Lower leg skin (tissue), 4 donors: ENCODE measurements at places on chromosomes 1 and 21.
A peak's percentile ranks its signal among the peaks of the same experiment; 100 is the strongest.

DNA sequence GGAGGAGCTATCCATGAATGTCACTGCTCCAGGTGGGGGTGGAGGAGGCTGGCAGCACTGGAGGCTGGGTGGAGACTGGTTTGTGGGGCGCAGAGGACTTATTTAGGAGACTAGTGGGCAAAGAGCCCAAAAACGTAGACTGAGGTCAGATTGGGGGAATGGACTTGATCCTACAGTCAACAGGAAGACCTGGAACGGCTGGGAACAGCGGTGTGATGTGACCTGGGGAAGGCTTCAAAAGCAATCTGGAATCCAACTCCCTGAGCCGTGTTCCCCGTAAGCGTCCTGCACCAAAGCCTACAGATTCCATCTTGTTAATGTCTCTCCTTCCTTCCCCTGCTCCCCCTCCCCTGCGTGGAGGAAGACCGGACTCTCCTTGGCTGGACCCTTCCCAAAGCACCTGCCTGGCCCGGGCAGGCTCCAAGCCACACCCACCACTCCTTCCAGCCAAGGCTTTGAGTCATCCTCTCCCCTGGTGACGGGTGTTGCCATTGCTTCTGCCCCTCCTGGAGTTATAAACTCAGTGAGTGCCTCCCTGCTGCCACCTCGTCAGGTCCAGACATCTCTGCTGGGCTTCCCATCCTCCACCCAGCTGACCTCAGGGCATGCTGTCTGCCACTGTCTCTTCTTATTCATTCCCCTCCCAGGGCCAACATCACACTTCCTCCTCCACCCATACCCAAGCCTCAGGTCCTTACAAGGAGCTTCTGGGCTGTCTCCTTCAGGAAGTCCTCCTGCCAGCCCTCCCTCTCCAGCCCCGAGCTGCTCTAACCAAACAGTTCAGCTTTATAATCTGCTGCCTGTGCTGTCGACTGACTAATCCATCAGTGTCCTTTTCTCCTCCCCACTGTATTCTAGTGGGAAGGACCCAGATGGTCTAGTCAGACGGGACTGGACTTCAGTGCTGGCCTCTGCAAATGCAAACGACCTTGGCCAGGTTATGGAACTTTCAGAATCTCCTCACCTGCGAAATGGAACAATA is 1.6 kb upstream of the CLSTN1 start:
- peak; percentile 91 for DNase-seq

GRCh38 chr1:209672705-209673630 is 2.2 kb upstream of the G0S2 start:
- no peak for DNase-seq

DNA sequence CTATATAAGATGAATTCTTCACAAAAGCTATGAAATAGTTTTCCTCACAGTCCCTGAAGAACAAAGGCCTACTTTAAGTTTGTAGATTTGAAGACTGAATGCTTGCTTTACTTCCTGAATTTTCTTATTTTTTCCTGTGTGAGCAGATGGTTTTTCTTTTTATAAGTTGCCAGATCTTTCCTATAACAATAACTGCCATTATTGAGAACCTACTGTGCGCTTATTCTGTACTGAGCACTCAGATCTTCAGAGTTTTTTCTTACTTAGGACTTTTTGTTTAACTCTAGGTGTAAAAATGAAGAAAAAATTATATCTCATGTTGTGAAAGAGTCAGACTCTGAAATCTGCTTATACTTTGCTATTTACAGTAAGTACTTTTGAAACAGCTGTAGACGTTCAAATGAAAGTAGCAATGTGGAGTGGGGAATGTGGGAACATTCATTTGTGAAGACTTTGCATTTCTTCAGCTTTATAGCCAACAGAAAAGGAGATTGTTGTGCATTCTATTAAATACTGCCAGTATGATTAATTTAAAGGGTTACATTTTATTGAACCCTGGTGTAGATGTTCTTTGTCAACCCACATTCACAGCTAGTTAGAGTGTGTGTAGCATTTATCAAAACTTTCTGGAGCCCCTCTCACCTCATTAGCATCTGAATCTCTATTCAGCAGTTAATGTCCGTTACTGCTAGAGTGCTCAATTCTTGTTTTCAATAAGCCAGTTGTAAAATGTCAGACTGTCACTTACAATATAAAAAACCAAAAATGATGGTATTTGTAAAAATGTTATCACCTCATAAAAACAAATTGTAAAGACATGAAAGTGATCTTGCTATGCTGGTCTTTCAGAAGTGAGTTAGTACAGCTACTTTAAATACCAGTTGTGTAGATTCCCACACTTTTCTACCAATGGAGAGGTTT is 29.0 kb downstream of the NFIA start:
- DNase-seq: no peak

- no peak for DNase-seq
These were observed 353.7 kb downstream of the DPYD start for GRCh38 chr1:97567000-97567749.

GRCh38 chr21:25901330-25901979 is 166.7 kb downstream of the GABPA start:
- no peak for DNase-seq
